Lower leg skin (tissue), 4 donors: ENCODE measurements at places on chromosomes 5 and 9.

DNA sequence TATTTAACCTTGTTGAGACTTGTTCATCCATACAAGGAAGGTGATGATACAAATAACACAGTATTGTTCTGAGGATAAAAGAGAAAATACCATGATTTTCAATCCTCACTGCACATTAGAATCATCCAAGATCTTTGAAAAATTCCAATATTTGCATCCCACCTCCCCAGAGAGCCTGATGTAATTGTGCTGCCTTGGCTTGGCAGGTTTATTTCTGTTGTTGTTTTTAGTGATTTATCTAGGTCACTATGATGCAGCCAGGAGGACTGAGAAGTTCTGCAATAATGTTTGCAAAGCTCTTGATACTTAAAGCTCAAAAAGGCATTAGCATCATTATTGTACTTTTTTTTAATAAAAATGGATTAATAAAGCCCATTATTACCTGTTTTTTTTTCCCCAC lies 67.0 kb upstream of the NMUR2 start:
- DNase-seq: no peak

DNA sequence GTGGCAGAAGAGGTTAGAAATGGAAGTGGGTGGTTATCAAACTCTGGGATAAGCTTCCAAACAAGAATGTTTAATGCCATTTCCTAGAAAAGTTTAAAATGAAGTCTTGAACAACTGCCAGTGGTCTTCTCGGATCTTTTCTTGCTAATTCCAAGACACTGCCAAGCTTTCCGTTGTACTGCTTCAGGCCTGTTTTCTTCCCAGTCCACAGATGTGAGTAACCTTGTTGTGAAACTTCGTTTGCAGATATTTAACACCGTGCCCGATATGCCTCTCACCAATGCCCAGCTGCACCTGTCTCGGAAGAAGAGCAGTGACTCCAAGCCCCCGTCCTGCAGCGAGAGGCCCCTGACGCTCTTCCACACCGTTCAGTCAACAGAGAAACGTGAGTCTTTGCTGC lies 269.8 kb downstream of the NR3C1 start:
- DNase-seq: no peak

GRCh38 chr9:86487838-86488233 lies 133.6 kb upstream of the TUT7 start:
- no peak for DNase-seq

DNA sequence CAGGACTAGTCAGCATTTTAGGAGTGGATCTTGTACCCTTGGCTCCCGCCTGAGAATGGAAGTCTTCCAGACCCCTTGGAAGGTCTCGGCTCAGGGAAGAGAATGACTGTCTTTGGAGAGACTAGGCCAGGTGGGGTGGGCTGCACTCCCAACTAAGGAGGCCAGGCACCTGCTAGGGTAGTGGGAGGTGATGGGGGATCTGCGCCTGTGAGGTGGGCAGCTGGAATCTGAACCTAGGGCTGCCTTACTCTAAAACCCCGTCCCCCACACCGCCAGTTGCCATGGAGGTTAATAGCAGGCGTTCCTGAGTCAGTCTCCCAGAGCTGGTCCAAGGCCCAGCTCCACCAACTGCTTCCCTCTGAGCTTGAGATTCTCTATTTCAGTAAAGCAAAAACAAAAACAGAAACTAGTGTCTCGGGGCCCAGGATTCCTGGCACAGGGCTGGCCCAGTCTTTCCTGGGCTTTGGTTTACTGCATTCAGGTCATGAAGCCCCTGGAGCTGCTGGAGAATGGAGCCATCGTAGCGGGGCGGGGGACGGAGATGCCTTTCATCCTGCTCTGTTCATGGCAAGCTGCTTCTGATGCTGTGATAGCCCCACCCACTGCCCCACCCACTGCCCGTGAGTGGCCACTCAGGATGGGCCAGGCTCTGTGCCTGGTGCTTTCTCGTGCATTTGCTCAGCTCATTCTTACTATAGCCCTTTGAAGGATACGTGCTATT lies 57.5 kb downstream of the DAB2IP start:
- DNase-seq: no peak

- DNase-seq: no peak
Observed at GRCh38 chr5:137995077-137995748, 37.7 kb downstream of the FAM13B start.

DNA sequence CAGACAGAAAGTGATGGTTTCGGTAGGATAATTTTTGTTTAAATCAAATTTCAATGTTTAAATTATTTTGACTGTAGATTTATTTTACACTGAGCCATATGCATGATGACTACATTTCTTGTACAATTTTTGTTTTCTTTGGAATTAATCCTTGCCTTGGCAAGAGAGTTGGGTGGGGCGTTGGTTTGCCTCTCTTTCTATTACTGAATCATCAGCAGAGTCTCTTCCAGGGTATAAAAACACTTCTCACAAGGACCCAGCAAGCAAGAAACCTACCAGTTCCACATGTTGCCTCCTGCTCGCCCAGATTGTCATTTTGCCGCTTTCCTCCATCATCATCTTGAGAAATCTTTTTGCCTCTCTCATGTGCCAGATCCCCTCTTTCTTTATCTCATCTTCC lies 455.0 kb upstream of the DMAC1 start:
- no peak for DNase-seq

- DNase-seq: no peak
Observed at GRCh38 chr9:110128664-110129329, 79.2 kb downstream of the C9orf152 start.

DNA sequence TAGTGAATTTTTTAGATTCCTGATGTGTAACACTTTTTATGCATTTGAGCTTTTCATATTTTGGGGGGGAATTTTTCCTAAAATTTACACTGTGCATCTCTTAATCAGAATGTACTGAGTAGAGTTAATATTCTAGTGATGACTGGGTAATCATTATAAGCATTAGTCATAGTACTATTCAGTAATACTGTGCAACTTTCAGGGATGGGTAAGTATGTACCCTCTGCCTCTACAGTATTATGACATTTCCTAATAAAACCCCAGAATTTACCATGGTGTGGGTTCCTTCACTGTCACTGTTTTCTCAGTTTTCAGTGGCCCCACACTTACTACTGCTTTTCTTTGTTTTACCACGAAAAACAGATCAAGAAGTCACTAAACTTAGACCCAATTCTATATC lies 2.8 kb upstream of the CMYA5 start:
- no peak for DNase-seq

- DNase-seq: peak; percentile 73
Observed at GRCh38 chr9:113474360-113475028, 11.0 kb downstream of the RGS3 start.

DNA sequence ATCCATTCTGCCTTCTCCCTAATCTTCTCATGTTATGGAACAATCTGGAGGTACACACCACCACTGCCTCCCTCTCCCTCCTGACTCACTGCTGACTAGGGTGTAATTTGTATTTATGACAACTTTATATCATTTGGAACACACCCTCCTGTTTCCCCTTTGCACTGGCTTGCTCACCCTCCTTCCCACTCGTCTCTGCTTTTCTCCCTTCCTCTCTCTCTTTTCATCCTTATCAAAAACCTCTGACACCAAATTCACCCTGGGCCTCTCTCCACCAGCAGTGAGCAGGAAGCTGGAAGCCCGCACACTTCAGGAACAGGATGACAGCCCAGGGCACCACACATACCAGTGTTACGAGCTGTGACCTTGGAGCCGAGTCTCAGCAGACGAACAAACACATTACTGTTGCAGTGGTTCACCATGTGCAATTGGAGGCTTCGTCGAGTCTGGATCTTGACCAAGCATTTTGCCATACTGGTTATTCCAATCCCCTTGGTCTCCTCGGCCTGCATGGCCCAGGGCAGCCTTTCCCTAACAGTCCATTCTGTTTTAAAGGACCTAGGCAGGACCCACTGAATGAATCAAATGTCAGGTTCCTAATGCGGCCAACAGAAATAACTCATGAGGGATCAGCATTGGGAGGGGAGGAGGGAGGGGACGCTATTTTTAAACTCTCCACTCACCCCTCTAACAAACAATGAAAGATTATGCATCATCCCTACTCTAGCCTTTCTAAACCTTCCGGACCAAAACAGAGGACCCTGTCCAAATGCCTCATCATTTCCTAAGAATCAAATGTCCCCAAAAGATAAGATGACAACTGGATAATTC lies 203.9 kb upstream of the RASEF start:
- DNase-seq: no peak

DNA sequence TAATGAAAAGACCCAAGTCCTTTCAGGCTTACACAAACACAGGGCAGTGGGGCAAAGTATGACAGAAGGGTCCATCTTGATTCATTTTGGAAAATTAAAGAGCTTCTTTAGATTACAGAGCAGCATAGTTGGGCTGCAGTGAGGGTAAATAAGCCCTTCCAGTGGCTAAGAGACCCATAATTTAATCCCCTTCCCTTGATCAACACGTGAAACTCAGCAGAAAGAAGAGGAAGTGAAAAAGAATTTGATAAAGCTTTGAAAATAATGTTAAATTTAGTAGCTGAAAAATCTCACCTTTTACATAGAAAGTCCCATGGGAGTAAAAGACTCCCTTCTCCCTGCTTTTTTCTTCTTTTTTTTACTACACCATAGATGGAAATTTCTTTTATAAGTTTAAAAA lies 87.6 kb downstream of the FREM1 start:
- no peak for DNase-seq

DNA sequence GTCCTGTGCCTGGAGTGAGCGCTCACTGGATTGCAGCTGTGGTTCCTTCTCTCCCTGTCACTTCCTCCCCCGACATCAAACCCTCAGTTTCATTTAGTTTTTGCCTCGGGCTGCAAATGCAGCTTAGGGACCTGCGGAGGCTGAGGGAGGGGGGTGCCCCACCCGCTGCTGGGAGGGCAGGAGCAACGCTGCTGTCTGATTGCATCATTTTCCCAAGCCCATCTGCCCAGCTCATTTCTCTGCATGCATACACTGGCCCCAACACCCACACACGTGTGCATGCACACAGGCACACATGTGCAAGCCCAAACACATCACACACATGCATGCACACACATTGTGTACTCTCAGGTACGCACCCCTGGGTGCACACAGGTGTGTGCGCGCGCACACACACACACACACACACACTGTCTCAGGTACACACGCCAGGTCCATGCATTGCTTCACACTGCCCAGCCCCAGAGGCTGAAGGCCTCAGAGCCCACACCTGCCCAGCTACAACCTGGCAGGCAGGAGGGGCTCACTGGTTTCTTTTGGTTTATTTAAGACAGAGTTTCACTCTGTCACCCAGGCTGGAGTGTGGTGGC lies 3.4 kb downstream of the ASS1 start:
- no peak for DNase-seq

DNA sequence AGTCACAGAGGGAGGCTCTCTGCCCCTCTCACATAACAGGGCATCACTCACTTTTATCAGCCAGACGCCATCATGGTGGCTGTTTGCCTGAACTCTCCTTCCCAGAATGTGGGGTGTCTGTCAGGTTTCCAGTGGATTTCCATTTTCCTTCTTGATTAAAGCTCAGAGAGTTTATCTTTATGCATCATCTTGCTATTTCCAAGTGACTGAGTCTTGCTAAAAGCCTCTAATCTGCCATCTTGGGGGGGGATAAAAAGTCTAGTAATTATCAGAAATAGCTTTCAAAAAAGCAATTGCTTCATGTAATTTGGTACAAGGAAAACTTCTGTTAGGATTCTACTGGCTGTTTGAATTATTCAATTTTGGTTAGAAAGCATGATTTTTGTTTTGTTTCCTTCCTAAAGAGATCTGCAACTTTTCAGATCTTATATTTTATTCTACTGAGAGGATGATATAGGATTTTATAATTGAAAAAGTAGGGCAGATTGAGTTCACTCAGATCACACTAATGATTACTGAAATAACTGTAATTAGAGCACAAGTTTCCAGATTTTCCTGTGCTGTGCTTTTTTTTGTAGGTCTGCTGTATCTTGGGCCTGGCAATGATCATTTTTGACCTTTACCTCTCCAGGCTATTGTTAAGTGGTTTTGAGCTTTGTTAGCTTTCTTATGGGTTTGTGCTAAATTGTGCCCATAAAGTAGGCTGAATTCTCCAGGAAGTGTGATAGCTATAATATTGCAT lies 661.5 kb downstream of the TLE4 start:
- DNase-seq: no peak

DNA sequence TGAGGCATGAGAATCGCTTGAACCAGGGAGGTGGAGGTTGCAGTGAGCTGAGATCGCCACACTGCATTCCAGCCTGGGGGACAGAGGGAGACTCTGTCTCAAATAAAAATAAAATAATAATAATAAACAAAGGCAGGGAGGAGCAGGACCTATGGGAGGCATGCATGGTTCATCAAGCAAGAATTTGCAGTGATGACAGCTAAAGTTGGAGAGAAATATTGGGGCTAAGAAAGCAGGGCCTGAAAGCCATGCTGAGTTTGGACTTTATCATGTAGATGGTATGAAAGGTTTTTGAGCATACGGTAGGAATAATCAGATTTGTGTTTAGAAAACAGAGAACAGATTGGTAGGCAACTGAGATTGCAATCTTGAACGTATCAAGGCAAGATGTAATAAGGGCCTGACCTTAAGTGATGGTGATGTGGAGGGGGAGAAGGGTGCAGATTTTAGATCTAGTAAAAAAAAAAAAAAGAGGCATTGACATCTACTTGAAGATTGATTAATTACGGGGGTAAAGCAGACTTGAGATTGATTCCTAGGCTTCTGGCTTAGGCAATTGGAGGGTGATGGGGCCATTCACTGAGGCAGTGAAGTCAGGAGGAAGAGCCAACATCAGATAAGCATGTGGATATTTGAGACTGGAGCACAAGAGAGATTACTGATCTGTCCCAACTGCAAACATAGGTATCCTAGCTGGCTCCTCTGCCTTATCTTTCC lies 50.7 kb downstream of the CFAP95 start:
- DNase-seq: no peak

DNA sequence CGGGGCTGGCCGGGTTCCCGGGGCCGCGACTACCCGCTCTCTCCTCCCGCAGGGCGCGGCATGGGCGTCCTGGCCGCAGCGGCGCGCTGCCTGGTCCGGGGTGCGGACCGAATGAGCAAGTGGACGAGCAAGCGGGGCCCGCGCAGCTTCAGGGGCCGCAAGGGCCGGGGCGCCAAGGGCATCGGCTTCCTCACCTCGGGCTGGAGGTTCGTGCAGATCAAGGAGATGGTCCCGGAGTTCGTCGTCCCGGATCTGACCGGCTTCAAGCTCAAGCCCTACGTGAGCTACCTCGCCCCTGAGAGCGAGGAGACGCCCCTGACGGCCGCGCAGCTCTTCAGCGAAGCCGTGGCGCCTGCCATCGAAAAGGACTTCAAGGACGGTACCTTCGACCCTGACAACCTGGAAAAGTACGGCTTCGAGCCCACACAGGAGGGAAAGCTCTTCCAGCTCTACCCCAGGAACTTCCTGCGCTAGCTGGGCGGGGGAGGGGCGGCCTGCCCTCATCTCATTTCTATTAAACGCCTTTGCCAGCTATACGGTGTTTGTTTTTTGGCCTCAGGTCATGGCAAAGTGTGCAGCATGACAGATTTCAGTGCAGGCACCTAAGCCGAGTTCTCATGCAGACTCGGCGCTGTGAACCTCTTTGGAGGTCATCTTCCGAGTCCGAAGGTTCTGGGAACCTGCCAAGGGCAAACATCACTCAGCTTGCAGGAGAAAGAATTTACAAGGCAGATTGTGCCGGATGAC lies 516 bp downstream of the MRPL41 start:
- DNase-seq: no peak

- no peak for DNase-seq
Observed at GRCh38 chr5:39441838-39442237, 17.1 kb upstream of the DAB2 start.
